Fibroblast of skin of left biceps (primary cell): ENCODE measurements at places on chromosomes 2 and 18.
A peak's percentile ranks its signal among the peaks of the same experiment; 100 is the strongest.

GRCh38 chr18:34358923-34359322, 134.2 kb upstream of the NOL4 start:
- no peak for DNase-seq

- no peak for DNase-seq
Observed at GRCh38 chr2:120245520-120246332, 6.9 kb upstream of the RALB start.

DNA sequence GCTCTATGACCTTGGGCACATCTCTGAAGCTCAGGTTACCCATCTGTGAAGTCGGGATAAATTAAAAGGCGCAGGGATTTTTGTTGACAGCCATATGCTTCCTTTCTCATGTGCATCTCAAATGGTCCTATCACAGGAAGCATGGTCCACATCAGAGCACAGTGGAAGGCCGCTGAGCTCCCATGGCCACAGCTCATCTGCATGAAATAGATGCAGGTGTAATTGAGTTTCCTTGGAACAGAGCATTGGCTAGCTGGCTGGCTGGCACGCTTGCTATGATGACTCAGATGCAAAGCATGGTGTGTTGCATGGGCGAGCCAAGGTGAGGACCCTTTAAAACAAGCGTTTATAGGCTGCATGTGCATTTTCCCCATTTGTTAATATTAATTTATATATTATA, 79.3 kb downstream of the TXNL1 start:
- DNase-seq = no peak

- no peak for DNase-seq
Observed at GRCh38 chr2:164675027-164675426, 53.7 kb upstream of the GRB14 start.

DNA sequence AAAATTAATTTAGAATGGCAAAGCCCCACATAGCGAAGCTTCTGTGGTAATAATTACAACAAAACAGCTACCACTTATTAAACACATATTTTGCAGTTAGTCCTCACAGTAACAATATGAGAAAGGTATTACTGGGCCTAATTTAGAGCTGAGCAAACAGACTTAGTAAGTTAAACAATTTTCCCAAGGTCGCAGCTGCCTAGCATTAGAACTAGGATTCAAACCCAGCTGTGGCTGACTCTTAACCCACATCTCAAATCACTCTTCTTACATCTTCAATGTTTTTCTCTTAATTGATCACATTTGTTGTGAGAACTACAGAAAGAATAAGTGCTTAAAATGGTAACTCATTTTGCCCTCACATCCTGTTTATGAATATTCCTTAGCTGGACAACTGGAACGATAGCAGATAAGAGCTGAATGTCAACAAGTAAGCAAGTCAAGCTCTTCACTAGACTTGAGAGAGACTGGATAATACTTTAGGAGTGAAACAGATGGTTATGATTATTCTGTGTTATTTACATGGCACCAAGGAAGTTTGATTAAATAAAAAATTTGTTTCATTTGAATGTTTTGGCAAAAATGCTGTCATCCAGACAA, 59.4 kb upstream of the TMEM17 start:
- DNase-seq = no peak

GRCh38 chr18:77632758-77633157, 383.1 kb downstream of the GALR1 start:
- DNase-seq = no peak

- no peak for DNase-seq
Observed at GRCh38 chr18:22858121-22858520, 75.0 kb upstream of the RBBP8 start.

DNA sequence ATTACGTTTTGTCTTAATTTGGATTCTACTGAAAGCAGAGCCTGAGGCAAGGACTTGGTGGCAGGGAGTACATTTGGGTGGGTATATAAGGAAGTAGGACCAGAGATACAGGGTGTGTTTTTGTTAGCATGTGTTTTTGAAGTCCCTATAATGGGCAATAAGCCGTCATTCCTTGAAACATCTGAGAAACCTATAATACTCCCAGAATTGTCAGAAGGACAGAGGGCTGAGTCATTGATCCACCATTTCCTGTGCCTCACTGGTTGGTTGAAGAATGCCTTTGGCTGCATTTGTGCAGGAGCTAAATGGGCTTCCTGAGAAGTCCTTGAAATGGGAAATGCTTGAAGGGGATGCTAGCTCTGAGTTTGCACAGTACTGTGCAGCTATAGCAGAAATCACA, 281.8 kb upstream of the ZEB2 start:
- DNase-seq = peak; percentile 61

GRCh38 chr2:85326406-85327159, 1.2 kb downstream of the TGOLN2 start:
- no peak for DNase-seq

DNA sequence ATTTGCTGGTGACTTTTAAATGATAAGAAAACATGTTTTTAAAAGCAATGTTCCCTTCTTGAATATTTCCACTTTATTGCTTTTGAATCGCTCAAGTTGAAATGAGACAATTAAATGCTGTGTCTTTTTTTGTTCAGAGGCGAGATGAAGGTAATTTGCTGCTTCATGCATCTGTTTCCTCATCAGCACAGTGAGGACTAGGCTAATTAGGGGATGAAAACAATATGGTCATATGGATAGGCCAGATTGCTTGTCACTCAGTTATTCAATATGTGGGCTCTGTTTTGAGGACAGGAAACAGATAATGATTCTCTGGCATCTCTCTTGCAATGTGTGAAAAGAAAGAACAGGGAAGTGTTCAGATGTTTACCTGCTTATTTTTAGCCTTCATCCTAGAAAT, 61.0 kb downstream of the ERBB4 start:
- DNase-seq = no peak

DNA sequence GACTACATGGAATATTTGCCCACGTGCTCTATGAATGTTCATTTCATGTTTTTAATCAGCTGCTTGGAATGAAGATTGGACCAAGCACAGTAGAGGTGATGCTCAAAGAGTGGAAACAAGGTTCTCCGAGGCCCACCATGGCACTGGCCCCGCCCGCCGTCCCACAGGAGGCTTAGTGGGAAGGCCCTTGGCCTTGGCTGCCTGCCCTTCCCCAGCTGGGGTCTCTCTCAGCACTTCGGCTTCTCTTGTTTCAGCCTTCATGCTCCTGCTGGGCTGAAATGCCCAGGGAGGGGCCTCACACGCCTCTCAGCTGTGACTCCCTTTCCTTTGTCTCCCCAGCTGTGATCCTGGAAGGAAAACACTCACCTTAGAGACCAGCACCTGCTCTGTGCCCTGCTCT, 833.2 kb downstream of the GALR1 start:
- DNase-seq = no peak

DNA sequence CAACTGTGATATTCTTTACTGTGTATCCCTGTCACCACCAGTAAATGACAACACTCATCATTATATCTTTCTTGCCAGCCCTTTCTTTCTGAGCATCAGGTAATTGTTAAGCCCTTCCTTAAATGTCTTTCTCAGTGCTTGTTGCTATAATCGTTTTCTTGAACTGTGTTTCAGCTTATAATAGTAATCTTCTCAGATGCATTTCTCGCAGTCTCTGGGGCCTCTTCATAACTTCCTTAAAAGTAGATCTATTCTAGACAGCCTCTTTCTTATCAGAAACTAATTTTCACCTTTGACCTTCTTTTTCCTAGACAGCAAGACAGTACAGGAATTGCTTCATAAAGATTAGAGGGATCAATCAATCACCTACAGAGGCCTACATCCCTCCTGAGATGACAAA, 648.1 kb downstream of the CPS1 start:
- no peak for DNase-seq

GRCh38 chr18:24731981-24732380, 271.5 kb downstream of the HRH4 start:
- DNase-seq = no peak

- DNase-seq = no peak
Observed at GRCh38 chr18:3494245-3494526, 44.2 kb downstream of the TGIF1 start.

- DNase-seq = no peak
Observed at GRCh38 chr18:62950246-62950645, 234.9 kb downstream of the PHLPP1 start.

DNA sequence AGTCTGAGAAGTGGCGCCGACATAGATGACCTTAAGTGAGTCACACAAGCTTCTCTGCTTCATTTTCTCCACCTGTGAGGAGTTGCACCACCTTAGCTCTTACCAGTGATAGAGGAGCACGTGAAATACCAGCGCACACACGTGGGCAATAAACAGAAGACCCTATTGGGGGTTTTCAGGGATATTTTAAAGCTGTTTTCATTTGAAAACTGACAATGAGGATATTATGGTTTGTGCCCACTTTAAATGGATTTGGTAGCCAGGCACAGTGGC, 47.3 kb upstream of the FZD7 start:
- no peak for DNase-seq

GRCh38 chr2:98479959-98480524, 35.4 kb downstream of the INPP4A start:
- no peak for DNase-seq

DNA sequence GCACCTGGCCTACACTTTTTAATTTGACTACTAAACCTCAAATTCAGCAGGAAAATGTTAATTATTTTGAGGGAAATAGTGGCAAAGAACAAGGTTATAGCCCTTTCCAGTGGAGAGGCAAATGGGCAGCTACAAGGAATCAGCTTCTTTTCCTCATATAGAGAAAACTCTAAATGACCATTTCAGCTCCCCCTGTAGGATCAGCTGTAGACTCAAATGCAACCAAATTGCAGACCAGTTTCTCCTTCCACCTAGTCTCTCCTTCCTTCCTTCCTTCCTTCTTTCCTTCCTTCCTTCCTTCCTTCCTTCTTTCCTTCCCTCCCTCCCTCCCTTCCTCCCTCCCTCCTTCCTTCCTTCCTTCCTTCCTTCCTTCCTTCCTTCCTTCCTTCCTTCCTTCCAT, 158.2 kb downstream of the ZEB2 start:
- DNase-seq = no peak

- no peak for DNase-seq
Observed at GRCh38 chr18:477565-477964, 22.9 kb downstream of the COLEC12 start.

DNA sequence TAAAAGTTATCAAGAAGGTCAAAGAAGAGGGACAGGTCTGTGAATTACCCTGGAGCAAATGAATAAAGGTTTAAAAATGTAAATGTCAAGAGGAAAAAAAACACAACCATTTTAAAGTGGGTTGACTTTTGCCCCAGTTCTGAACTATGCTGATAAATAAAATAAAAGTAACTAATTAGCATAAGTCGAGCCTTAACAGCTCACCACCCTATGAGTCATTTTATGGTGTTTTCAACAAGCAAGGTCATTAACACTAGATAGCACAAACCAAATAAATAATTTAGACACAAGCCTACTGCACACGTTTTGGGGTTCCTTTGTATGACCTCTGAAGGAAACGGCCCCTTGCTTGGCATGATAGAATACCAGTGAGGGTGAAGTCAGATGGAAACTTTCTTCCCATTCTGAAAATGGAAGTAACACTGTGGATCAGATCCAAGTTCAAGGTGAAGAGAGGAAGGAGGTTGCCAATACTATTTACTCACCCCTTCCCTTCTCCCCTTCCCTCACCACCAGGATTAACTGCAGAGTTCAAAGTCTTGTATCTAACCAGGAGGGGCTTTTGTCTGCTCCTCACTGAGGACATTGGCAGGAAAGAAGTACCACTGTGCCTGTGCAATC, 380.0 kb upstream of the ACVR2A start:
- DNase-seq = no peak

GRCh38 chr18:13207294-13207693, 11.3 kb upstream of the LDLRAD4 start:
- no peak for DNase-seq

DNA sequence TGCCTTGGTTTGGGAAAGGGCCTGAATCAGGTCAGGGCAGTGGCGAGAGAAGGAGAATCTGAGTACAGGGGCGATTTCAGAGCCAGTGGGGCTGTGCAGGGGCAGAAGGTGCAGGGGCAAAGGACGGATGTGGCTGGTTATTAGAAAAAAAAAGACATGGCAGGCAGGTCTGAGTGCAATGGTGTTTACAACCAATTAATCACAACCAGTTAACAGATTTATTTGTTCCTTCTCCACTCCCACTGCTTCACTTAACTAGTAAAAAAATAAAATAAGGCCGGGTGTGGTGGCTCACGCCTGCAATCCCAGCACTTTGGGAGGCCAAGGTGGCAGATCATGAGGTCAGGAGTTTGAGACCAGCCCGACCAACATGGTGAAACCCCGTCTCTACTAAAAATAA, 5.5 kb downstream of the TNFRSF11A start:
- DNase-seq = no peak

GRCh38 chr2:215967590-215968378, 45.6 kb downstream of the MREG start:
- no peak for DNase-seq

DNA sequence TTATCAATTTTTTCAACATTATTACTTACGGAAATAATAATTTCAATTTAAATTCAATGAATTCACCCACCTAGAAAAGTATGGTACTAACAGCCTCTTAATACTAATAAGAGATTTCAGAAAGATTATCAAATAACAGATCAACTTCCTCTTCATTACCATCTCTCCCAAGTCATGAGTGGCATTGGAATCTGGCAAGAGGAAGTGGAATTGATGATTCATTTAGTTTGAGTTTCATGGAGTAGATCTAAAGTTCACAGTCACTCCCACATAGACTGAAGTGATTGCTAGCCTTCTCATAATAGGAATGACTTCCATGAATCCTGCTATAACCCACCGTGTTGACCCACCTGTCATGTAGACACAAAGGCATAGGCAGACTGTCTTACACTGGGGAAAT, 77.7 kb upstream of the WDR75 start:
- DNase-seq = no peak

- DNase-seq = no peak
Observed at GRCh38 chr18:55221622-55222021, 262.4 kb upstream of the CCDC68 start.

DNA sequence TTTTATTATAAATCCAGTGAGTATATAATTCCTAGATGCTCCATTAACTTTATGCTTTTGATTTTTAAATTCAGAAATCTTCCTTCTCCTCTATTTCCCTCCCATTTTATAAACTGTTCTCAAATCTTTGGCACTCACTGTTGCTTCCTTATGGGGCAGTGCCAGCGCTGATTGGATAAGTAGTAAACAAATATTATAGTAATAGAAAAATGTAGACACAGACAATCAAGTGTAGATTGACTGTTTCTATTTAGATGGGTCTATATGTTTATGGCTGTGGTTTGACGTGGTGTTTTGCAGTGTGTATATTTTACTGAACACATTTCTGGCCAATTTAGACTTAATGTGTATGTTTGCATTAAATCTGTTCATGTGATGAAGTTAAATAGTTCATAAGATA, 36.6 kb downstream of the LYPD6B start:
- DNase-seq = no peak
